ENCODE measurements at places on chromosomes 6 and 20.

DNA sequence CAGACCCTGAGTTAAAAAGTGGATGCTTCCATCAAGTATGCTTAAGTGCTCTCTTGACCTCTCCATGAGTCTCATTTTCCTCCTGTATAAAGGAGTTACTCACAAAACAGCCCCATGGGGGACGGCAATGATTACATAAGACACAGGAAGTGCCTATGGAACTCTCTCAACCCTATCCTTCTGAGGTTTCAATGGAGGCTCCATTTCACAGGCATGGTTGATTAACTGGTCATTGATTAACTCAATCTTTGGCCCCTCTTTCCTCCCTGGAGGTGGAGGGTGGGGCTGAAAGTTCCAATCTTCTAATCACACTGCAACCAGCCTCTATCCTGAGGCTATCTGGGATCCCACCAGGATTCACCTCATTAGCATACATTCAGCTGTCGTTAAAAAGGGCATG lies 29.3 kb downstream of the CST8 start:
- DNase-seq, result no peak

- peak; percentile 25 for DNase-seq
Measured at GRCh38 chr6:47083586-47084047, 41.5 kb upstream of the ADGRF1 start.

GRCh38 chr6:16332175-16332542 lies 93.8 kb downstream of the GMPR start:
- peak; percentile 59 for DNase-seq

- no peak for DNase-seq
Measured at GRCh38 chr6:6362056-6362840, 41.8 kb upstream of the F13A1 start.

- DNase-seq, result no peak
Measured at GRCh38 chr6:159728531-159728964, 1.2 kb downstream of the WTAP start.

DNA sequence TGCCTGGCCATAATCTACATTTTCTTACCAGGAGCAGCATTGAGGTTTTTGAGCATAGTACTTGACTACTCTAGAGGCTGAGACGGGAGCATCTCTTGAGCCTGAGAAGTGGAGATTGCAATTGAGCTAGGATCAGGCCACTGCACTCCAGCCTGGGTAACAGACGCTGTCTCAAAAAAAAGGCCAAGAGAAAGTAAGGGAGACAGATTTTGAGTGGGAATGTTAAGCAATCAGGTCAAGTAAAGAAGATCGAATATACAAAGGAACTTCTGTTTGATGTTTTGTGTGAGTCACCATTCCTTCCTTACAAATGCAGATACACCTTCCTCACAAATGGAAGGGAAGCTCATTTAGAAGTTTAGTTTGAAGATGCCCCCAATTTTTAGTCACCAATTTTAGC lies 4.4 kb downstream of the PNRC1 start:
- no peak for DNase-seq

- no peak for DNase-seq
Measured at GRCh38 chr20:58605292-58606065, 45.6 kb upstream of the STX16 start.

- DNase-seq, result peak; percentile 16
Measured at GRCh38 chr20:3010985-3011723, 32.3 kb upstream of the GNRH2 start.

GRCh38 chr6:82442061-82442719 lies 78.6 kb downstream of the TPBG start:
- DNase-seq, result no peak

DNA sequence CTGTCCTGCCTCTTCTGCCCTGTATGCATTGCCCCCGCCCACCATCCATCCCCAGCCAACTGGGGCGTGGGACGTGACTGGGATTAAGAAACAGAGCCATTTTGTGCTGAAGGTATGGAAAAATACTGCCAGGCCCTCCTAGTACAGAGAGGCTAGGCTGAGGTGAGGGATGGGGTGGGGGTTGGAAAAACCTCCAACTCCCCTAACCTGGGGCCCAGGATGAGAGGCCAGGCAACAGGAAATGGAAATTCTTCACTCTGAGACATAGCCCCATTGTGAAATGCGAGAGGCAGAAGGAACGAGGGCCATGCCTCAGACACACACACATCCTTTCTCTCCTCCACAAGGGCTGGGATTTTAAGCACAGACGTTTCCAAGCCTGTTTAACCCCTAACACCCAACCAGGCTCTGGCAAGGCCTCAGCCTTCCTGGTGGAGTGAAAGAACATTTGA lies 19.9 kb downstream of the KCNK5 start:
- peak; percentile 86 for DNase-seq

DNA sequence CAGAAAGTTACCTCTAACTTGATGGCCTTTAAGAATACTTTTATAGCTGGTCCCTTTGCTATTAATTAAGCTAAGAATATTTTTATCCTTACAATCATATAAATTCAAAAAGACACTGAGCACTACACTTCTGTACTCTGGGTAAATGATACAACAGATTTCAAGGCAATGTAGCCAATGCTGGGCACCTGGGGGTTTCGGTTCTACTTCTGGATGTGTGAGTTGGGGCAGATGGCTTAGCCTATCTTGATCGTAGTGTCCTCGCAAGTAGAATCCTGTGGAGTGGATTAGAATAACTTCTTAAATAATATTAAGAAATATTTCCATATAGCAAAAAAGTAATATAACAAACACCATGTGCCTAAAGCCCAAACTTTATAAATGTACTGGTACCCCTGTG lies 96.9 kb upstream of the NT5E start:
- DNase-seq, result no peak

- DNase-seq, result no peak
Measured at GRCh38 chr20:48862279-48862678, 34.5 kb upstream of the PREX1 start.

- no peak for DNase-seq
Measured at GRCh38 chr6:125658136-125658535, 91.3 kb upstream of the HEY2 start.

GRCh38 chr6:78935553-78935952 lies 68.2 kb downstream of the IRAK1BP1 start:
- DNase-seq, result no peak

- no peak for DNase-seq
Measured at GRCh38 chr20:3998998-3999397, 16.4 kb downstream of the RNF24 start.

GRCh38 chr6:53943395-53943794 lies 148.6 kb downstream of the LRRC1 start:
- DNase-seq, result no peak

- DNase-seq, result no peak
Measured at GRCh38 chr6:12947151-12947871, 230.7 kb downstream of the PHACTR1 start.

DNA sequence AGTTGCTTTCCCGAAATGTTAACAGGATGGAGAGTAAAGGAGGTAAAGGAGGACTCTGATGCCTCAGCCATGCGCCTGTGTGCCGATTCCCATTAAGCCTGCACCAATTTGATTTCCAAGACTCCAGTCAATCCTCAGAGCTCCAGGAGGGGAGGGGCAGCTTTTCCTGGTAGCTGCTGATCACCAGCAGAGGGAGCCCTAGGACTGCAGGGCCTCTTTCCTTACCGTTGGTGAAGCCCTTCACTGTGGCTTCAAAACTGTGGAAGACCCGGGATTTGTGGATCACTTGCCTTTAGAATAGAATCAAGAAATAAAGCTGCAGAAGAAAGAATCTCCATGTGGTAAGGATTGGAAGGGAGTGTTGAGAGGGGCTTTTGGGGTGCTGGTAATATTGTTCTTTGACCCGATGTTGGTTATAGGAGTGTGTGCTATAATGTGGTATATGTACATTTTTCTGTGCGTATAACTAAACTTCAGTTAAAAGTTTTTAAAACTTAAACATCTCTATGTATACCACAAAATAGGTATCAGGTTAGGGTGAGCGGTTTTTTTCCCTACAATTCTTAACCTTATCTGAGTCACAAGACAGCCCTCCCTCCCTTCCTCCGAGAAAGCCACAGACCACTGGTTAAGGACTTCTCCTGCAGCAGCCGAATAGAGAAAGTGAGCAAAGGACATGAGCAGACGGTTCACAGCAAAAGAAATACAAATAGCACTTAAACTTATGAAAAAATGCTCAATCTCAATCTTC lies 6.9 kb upstream of the OSER1 start:
- peak; percentile 31 for DNase-seq

DNA sequence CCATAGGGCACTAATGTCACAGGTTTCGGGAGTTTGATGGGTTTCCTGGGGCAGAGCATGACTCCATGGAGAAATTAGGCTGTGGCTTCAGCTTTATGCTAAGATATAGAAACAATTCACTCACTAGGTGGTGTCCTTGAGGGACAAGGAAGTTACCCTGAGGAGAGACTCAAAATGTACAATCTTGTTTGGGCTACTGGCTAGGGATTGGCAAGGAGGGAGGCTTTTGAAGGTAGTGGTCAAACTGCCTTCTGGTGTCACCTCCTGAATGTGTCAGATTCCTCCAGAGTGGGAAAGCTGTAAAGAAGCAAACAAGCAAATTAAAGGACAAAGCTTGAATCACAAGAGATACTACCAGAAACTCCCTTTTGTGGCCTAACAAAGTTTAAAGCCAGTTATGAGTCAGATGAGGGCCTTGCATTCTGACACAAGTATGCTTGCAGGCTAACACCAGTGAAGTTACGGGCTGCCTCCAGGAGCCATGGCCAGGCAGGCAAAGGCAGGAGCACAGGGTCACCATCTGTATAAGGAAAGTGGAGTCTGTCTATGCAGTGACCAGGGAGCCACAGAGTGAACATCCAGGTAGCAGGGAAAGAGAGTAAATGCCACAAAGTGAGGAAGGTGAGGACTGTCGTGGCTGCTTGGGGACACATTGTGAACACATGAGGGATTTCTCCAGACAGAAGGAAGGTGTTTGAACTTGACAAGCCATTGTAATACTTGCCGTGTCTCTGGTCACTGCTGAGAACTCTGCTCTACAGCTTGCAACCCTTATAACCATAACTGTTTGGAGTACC lies 107.7 kb upstream of the DTNBP1 start:
- peak; percentile 50 for DNase-seq

DNA sequence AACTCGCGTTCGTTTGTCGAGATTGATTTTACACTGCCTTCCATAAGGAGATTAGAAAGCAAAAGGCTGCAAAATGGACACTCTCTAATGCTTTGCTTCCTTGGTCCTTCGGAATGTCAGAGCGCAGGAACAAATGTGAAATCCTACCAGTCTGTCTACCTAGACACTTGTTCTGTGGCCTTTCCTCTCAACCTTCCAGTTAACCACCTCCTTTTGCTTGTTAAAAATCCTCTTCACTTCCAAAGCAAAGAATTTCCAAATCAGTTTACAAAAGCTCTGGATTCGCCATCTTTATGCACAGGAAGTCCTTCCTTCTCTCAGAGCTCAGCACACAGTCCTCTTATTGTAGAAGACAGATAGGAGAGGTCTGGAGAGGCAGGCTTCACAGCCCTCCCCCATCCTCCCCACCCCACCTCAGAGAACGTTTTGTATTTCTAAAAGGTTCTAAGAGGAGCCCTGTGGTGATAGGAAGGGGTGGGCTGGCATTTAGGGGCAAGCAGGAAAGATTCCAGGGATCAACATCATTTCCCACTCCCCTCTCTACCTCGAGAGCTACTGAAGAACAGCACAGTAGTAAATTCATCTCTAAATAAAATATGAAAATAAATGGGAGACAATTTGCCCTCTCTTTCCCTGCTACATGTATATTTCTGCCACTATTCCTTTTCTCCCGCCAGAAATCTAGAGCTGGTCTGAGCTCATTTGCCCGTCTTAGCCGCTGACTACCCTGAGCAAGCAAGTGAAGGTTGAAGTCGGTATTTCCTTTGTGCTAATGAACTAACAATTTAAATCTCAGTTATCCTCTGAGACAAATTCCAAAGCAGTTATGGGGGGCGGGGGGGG lies 18.9 kb downstream of the TFAP2A start:
- DNase-seq, result no peak

DNA sequence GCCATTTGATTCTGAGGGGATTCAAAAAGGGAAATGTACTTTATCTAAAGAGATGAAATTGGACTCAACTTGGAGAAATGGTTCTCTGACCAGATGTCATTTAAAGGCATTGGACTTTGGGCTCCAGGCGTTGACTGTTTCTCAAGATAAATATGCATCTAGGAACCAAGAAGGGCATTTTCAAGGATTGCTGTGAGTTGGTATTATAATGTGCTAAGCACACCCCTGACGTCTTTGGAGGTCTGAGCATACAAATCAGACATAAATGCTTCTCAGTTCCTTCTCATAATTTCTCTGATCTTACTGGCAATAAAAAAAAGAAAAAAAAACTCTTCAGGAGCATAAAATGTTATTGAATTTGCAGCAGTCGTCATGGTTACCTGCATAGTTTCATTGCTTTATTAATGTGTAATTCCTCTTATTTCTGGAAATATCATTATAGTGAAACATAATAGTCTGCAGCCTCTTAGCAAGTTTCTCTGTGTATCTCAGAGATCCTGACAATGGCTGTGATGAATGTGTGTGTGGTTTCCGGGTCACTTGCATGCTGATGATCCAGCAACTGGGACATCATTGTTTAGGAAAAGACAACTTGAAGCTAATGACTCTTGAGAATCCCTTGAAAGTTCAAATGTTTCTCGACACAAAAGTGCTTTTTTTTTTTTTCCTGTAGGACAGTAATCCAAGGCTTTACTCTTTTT lies 136.0 kb downstream of the AIG1 start:
- DNase-seq, result no peak

DNA sequence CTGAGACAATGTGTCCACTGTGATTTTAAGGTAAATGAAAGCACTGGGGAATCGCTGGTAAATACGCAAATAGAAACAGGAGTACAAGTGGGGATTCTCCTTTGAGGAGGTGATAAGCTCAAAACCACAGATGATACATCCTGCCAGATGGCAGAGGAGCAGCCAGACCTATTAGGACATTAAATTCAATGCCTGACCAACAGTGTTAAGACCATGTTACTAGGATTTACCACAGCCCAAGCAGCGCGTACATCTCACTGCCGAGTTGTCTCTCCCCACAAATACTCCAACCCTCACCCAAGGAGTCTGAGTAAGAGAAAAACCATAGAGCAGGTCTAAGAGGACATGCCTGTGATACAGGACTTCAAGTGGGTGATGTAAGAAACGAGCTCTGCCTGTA lies 68.9 kb upstream of the TULP1 start:
- no peak for DNase-seq

- no peak for DNase-seq
Measured at GRCh38 chr6:27922949-27923348, 10.8 kb upstream of the OR2B2 start.

DNA sequence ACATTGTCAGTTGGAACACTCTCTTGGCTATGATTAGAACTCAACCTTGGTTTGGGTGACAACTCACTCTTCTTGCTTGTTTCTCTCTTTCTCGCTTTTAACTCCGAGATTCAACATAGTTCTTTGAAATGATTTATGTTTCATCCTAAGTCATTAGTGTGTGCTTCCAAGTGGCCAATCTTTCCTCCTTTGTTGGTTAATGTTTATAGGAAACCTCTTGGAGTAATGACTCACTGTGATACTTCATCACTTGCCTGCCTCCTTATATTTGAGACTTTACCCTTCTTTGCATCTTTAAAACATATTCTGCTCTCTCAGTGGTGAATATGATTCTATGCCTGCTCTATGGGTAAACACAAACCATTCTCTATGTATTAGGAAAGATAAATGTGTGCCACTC lies 279.7 kb upstream of the FLRT3 start:
- peak; percentile 2 for DNase-seq
